ENCODE measurements at places on chromosomes 16 and 17.

DNA sequence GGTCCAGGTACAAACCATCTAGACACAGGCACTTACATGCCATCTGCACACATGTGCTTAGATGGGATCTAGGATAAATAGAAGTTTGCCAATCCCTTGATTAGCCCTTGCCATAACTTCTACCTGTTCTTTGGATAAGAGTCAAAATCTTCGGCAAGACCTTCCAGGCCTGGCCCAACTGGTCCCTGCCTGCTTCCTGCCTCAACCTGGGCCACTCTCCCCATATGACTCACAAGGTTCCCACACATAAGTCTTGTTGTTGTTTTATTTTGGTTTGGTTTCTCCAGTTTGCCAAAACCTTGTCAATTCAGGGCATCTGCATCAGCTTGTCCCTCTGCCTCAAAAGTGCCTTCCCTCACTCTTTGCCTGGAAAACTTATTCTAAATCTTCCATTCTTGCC lies 95.3 kb upstream of the XYLT1 start:
- no peak for DNase-seq

DNA sequence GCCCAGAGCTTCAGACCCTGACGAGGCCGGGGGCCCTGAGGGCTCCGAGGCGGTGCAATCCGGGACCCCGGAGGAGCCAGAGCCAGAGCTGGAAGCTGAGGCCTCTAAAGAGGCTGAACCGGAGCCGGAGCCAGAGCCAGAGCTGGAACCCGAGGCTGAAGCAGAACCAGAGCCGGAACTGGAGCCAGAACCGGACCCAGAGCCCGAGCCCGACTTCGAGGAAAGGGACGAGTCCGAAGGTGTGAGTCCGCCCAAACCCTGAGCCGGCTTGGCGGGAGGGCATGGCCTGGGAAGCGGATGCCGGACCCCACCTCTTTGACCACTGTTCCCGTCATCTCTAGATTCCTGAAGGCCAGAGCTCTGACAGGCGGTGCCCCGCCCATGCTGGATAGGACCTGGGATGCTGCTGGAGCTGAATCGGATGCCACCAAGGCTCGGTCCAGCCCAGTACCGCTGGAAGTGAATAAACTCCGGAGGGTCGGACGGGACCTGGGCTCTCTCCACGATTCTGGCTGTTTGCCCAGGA lies 4.4 kb downstream of the NOL3 start:
- no peak for DNase-seq

GRCh38 chr16:58809213-58809612 lies 75.1 kb upstream of the GOT2 start:
- no peak for DNase-seq

GRCh38 chr17:7882629-7883028 lies 6.0 kb upstream of the CHD3 start:
- no peak for DNase-seq

DNA sequence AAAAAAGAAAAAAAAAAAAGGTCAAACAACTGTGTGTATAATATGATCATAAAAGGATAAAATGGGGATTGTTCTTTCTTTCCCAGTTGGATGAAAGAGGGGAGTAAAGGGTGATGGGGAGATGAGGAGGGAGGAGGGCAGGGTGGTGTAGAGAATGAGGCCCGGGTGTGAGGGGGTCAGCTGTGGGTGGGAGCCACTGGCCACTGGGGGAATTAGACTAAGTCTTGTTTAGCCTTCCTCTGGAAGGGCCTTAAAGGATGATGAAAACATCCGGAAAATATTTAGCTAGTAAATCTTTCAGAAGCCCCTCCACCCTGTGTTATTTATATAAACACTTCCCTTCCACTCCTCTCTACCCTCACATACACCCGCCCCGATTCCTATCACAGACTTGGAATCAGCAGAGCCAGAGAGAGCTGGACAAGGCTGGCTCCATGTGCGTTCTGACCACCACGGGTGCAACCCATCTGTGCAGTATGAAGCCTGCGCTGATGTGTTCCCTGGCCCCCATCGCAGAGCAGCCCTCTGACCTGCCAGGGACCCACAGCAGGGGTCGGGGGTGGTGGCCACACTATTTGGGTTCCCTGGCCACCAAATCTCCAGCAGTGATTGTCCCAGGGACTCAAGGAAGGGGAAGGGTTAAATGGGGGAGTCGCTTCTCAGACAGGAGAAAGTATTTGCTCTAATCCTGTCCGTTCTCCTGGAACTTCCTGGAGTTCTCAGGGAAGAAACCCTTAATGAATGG lies 72.7 kb downstream of the GAS7 start:
- DNase-seq: no peak

DNA sequence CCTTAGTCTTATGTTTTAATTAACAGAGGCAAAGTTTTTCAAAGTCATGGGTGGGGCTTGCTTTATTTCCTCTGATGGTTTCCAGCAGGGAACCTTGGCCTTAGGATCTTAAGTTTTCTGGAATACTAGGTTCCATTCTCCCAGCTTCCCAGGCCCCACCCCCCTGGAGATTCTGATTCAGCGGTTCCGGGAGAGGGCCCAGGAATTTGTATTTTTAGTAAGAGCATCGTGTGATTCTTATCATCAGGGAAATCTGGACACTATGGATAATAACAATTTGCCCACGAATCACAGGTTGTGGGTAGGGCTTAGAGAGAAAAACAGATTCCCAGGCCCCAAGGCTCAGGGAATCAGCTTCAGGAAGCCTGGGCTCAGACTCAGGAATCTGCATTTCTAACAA lies 263.6 kb downstream of the NTN1 start:
- DNase-seq: no peak

GRCh38 chr16:8537691-8538342 lies 52.5 kb downstream of the TMEM114 start:
- DNase-seq: no peak
